ENCODE measurements at places on chromosomes 5 and 9. TPM values are rescaled to one million over a fixed set of nuclear protein-coding genes. Genes with fewer than 3 reads are reported as not detected.

Gene TBC1D2
- 6.6 TPM for total RNA-seq

Gene TMEM174
- total RNA-seq: not detected

Gene OR13C3
- total RNA-seq: not detected

Gene ANKRD18A
- total RNA-seq: 5.0 TPM

Gene SPATA31A3
- not detected for total RNA-seq

Gene PFDN1
- total RNA-seq: 57.5 TPM

Gene CERCAM
- total RNA-seq: 0.88 TPM

Gene TUSC1
- 0.32 TPM for total RNA-seq

Gene LCN9
- not detected for total RNA-seq
